Bronchial smooth muscle cell (primary cell): ENCODE measurements at places on chromosomes 3 and 15. TPM values are rescaled to one million over a fixed set of nuclear protein-coding genes. Genes with fewer than 3 reads are reported as not detected.

The FGD5 gene
- total RNA-seq: 0.16 TPM in 1 of 2 replicates, not detected in the other

The SPSB4 gene
- not detected in 2 replicates for total RNA-seq

The PIGZ gene
- total RNA-seq: 1.3 TPM in 2 replicates

The TGM5 gene
- total RNA-seq: not detected in 2 replicates

The SST gene
- total RNA-seq: not detected in 2 replicates

The CNTN6 gene
- total RNA-seq: not detected in 2 replicates

The GOLGA6L4 gene
- 0.86 and 1.1 TPM in 2 replicates for total RNA-seq

The HYAL1 gene
- 1.2 and 2.7 TPM in 2 replicates for total RNA-seq

The SUCLG2 gene
- total RNA-seq: 44.8 and 80.5 TPM in 2 replicates

The CAPN3 gene
- total RNA-seq: 1.7 and 3.2 TPM in 2 replicates

The MME gene
- total RNA-seq: 77.8 and 81.5 TPM in 2 replicates

The MRPL3 gene
- 60.3 and 65.6 TPM in 2 replicates for total RNA-seq

The PIF1 gene
- total RNA-seq: 4.3 and 7.7 TPM in 2 replicates

The LRRK1 gene
- 9.1 and 10.8 TPM in 2 replicates for total RNA-seq

The FRMD5 gene
- 3.2 and 9.3 TPM in 2 replicates for total RNA-seq

The SAMD7 gene
- not detected in 2 replicates for total RNA-seq

The GATA2 gene
- total RNA-seq: 4.7 and 7.6 TPM in 2 replicates

The PRTG gene
- 0.47 and 1.2 TPM in 2 replicates for total RNA-seq

The UROC1 gene
- not detected in 2 replicates for total RNA-seq

The EFCAB12 gene
- total RNA-seq: under 0.01 TPM in 1 of 2 replicates, not detected in the other
